ENCODE measurements at places on chromosomes 2 and 18.

- DNase-seq: no peak
Measured at GRCh38 chr2:65353046-65353445, 79.4 kb downstream of the SPRED2 start.

- DNase-seq: no peak
Measured at GRCh38 chr2:112665113-112665780, 19.5 kb downstream of the SLC20A1 start.

GRCh38 chr2:111121828-111122630 is 1.3 kb downstream of the BCL2L11 start:
- DNase-seq: peak; percentile 76

GRCh38 chr2:75375646-75376582 is 176.6 kb upstream of the TACR1 start:
- no peak for DNase-seq

DNA sequence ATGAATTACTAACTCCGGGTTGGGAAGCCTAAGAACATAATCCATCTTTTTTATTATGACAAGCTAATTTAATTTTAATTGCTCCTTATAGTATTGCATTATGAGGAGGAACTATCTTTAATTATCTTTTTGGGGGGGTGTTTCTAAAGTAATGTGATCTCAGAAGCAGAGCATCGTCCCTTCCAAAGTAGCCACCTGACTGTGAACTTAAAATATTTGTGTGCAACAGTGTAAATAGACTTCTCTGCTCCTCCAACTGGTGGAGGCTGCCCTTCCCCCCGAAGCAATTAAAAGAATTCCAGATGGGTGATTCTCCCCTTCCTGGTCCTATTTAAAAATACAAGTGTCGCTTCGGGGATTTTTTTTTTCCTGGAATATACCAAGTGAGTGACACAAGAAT is 55.7 kb downstream of the TCF7L1 start:
- no peak for DNase-seq

DNA sequence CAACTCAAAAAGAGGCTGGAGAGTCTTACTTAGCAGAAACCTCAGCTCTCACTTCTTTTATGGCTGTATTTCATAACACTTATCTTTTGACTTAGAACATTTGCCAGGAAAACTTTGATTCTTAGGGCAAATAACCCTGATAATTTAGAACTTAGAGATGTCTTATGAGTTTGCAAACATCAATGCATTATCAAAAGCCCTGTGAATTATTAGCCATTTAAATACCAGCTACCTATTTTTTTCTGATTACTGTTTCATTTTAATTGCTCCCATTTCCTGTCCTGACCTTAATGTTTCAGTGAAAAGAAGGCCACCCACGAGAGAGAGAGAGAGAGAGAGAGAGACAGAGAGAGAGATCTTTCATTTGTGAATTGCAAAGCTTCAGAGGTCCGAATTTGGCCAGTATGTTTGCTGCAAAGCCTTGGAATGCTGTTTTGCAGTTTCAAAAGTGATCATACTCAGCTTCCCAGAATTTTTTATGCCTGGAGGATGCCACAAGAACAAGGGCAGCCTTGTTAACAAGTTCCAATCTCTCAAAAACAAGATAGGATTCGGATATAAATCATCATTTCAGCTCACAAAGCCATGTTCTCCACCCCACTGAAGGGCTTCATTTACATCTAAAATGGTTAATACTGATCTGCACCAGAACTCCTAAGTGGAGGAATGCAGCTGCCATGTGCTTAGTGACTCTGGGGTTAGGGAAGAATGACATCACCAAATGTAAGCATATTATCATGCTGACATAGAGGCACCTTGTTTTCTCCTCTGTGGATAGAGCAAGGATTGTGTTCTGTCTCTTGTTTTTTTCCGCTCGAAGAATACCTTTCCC is 478.2 kb downstream of the ARHGAP15 start:
- DNase-seq: no peak

- no peak for DNase-seq
Measured at GRCh38 chr2:186806591-186806990, 42.4 kb downstream of the ZSWIM2 start.

DNA sequence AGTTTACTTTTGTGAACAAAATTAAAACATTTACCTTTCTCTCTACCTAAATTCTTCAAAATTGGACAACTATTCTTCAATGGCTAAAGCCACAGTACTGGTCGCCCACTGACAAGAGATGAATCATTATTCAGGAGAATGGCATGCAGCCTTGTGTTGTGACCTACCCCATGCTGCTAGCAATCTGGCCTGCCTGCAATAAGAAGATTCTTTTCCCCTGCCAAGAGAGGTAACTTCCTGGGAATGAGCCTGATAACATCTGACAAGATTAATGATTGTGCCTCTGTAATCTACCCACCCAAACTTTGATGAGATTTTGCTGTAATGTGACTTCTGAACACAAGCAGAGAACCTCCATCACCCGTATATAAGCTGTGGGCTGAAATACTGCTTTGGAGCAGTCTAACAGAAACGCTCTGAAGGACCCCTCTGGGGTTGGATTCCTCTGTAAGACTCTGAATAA is 47.0 kb upstream of the ST3GAL5 start:
- DNase-seq: no peak

- no peak for DNase-seq
Measured at GRCh38 chr2:96679848-96680247, 37.3 kb downstream of the FER1L5 start.

DNA sequence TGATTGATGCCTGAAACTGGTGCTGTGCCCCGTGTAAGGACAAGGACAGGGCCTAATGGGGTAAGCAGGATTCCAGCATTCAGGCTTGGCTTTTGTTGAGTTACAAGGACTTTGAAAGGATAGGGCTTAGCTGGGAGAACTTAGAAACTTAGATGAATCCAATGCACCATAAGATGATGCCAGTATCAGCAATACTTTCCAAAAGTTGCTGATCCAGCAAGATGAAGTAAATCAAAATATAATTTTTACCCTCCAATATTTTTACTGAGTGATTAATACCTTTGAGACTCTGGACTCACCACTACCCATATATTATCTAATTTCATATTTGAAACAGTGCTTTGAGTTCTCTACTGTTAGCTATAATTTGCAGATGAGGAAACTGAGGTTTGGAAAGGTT is 354.5 kb upstream of the ATP5MC3 start:
- no peak for DNase-seq

GRCh38 chr2:29113891-29114321 is 1.3 kb upstream of the CLIP4 start:
- no peak for DNase-seq

DNA sequence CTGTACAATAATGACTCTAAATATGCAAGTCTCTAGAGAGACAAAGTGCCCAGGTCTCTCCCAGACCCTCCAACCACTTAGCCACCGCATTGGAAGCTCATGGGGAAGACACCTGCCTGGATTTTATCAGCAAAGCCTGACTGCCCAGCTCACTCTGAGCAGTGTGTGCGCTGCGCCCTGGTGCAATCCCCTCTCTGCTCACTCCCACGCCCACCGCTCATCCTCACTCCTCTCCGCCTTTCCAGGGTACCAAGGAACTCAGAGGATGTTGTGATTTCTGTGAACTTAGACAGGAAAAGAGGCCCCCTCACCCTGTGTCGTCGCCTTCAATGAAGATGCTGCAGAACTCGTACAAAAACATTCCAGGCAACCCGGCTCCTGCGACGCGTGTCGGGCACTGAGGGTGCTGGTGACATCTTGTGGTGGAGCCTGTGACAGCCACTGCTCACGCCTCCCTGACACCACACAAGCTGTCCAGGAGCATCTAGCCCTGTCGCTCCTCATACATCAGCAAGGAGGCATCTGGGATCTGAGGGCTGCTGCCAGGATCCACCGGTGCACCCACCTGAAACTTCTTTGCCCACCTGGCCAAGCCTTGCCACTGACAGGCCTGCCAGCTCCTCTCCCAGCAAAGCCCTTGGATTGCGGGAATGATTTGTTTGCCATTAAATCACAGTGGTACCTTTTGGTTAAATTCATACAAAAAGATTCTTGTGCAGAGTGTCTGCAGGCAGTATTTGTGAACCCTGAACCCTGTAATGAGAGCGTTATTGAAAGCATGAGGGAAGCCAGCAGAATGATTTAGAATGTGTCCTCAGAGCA is 220.4 kb downstream of the ZNF516 start:
- no peak for DNase-seq

GRCh38 chr2:127081826-127082633 is 24.9 kb downstream of the BIN1 start:
- peak; percentile 59 for DNase-seq

- no peak for DNase-seq
Measured at GRCh38 chr18:255171-255570, 12.7 kb downstream of the THOC1 start.

DNA sequence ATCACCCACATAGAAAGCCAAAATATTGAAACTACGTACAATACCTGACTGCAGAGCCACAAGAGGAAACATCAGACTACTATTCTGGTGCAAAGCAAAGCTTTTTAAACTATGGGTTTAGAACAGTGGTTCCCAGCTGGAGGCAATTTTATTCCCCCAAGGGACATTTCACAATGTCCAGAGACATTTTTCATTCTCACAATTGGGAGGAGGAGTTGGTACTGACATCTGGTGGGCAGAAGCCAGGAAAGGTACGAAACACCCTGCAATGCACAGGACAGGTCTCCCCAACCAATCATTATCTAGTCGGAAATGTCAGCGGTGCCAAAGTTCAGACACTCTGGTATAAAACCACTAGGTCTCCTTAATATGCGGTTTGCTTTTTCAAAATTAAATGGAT is 88.4 kb upstream of the ARL5A start:
- DNase-seq: no peak

- no peak for DNase-seq
Measured at GRCh38 chr2:8133363-8133762, 548.5 kb upstream of the ID2 start.

- DNase-seq: no peak
Measured at GRCh38 chr2:125696560-125696959, 959.4 kb upstream of the GYPC start.

DNA sequence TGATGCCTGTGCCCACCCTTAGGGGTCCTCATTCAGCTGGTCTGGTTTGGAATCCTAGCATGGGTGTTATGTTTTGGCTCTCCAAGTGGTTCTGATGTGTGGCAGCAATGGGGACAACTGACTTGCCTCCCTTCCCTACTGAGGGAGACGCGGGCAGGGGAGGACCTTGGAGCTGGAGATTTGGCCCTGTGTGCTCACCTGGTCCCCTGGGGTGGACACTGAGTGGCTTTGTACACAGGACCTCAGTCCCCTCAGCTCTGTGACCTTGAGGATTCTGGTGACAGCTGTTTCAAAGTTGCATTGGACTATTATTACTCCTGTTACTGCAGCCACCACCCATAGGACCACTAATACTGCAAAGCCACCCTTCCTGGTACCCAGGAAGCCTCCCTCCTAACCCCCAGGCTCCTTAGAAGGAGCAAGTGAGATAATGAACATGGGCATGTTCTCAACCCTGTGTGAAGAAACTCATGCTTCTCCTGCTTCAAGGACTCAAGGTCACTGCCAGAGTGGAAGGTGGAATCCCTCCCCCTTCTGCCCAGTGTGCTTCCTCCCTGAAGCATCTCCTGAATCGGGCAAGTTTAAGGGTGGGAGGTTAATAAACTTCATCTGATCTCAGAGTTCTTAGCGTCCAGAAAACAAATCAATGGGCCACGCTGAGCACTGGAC is 26.5 kb downstream of the TMEM182 start:
- no peak for DNase-seq

DNA sequence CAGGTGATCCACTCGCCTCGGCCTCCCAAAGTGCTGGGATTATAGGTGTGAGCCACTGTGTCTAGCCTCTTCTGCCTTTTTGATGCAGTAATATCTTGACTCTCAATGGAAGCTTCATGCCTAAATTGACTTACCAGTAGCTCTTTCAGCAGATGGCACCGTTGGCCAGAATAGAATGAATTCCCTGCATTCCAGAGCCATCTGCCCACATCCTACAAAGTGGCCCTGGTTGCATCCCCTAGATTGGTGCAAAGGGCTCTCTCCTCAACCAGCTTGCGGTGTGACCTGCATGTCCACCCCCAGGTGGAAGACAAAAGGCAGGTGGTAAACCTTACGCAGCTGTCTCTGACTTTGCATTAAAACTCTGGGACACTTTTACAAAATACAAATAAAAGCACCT is 4.4 kb upstream of the PARD6G start:
- no peak for DNase-seq

- DNase-seq: no peak
Measured at GRCh38 chr2:186460465-186460864, 25.6 kb upstream of the ZC3H15 start.

- DNase-seq: no peak
Measured at GRCh38 chr2:238231809-238232208, 8.0 kb downstream of the HES6 start.

DNA sequence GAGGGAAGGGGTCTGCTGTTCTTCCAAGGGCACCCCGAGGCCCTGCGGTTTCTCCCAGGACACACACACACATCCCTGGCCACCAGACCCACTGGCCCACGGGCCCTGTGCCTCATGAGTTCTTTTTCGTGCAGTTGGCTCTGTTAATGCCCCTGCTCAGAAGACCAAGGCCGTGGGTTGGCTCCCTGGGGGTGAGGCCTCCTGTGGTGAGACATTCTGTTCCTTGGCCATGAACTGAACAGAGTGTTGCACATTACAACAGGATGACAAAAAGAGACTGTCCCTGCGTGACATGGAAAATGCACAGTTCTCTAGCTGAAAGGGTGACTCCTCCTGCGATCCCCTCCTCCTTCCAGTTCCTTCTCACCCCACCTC is 30.7 kb downstream of the SH2D6 start:
- DNase-seq: no peak

DNA sequence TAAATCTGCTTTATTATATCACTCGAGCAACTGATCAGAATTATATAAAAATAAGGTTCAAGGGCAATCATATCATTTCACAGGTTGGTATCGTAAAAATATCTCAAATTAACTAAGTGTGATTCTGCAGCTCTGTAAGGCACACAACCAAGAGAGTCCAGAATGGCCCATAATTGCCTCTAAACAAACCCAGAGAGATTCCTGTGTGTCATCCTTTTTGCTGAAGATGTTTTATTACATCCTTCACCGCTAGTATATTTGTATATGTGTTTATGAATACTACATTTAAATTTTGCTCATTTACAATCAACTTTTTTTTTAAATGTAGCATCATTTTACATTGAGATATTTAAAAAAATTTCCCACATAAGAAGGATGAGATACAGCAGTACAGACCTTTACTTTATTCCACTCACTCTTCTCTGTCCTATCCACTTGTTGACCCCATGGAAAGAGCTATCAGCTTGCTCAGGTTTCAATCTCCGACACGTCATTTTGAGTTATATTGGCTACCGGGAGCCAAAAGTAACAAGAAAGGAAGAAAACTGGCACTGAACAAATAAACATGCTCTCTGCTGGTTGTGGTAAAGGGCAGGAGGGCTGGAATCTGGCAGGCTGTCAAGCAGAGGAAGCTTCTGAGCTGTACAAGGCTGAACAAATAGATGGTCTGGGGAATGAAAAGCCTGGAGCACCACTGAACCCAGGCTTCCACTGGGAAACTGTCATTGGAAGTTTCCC is 23.1 kb downstream of the PLA2R1 start:
- no peak for DNase-seq

DNA sequence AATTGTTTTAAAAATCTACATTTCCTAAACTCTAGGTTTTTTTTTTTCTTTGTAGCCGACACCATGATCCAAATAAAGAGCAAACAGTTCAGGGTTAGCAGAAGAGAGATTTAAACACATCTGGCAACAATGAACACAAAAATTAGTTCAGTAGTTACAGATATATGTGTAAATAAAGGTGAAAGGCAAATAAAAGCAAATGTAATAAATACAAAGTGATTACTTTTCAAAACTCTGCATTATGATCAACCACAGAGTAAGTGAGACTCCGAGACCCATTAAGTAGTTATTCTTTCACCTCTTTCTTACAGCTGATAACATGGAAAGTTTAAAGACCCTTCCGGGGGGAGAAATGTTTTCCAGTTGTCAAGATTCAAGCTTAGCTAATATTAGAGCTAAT is 716 bp downstream of the CALCRL start:
- no peak for DNase-seq

Measured in stimulated activated CD4-positive, alpha-beta T cell treated with anti-CD3 and anti-CD28 coated beads, Interleukin-4, amount 100 ng/mL, for 48 hours (primary cell).